ENCODE measurements at places on chromosomes 4 and X. TPM values are rescaled to one million over a fixed set of nuclear protein-coding genes. Genes with fewer than 3 reads are reported as not detected.

Gene GABRE
- 17.2 TPM for total RNA-seq

Gene PCDH7
- 40.7 TPM for total RNA-seq

Gene BST1
- total RNA-seq: 3.7 TPM

Gene TRIM61
- total RNA-seq: not detected

Gene IDS
- total RNA-seq: 67.5 TPM

Gene UGT2B15
- not detected for total RNA-seq

Gene POU4F2
- not detected for total RNA-seq

DNA sequence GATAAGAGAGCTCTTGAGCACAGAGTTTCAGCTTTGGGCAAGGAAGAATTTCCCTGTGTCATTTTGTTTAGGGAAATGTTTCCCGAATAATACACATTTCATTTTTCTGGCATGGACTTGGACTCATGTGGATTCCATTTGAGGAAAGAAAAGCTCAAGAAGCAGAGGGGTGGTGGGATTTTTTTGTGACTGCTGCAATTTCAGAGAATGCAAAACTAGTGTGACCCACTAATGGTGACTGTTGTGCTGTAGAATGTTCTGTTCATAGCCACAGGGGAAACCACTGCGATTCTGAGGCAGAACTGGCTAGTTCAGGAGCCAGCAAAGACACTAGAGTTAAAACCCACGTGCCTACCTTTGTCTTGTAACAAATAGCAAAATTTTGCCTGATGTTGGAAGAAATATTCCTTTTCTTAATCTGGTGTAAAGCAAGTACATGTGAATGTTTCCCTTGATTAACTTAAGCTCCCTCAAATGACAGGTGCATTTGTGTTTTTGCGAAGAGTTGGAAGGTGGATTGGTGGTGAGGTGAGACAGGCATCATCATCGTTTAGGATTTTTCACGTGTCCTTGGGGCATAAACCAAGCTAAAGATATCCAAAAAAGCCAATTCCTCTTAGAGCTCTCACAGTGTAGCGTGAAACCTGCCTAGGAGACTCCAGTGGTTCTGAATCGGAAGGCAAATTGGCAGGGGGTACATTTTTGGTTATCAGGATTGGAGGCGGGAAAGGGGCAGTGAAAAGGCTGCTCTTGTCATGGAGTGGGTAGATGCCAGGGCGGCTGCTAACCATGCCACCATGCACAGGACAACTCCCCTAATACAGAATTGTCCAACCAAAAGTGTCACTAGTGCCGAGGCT is 38.0 kb upstream of the FAM9C start:
- DNase-seq: no peak

DNA sequence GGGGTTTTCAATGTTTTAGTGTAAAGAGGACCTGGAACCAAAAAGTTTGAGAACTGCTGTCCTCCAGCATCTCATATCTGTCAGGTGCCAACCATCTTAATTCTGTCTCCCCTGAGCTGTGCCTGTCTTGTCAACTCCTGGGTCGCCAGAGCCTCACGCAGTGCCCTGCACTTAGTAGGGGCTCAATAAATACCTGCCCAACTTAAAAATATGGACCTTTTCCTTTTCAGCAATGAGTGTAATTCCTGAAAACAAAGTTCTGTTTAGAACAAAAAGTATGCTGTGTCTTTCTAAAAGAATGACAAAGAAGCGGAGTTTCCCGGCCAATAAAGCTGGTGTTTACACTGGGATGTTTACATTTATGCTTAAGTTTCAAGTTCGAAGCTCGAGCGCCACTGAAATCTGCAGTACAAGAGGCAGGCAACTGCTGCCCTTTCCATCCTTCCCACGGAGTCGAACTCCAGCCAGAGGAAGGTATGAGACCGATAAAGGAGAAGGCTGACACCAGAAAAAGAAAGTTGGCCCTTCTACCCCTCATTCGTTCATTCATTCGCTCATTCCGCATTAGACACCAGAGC is 1.1 kb upstream of the HTATSF1 start:
- no peak for DNase-seq

GRCh38 chr4:5863461-5864113 is 29.3 kb downstream of the CRMP1 start:
- DNase-seq: no peak

- DNase-seq: no peak
These were observed 484.0 kb upstream of the TECRL start for GRCh38 chr4:64893205-64893604.

DNA sequence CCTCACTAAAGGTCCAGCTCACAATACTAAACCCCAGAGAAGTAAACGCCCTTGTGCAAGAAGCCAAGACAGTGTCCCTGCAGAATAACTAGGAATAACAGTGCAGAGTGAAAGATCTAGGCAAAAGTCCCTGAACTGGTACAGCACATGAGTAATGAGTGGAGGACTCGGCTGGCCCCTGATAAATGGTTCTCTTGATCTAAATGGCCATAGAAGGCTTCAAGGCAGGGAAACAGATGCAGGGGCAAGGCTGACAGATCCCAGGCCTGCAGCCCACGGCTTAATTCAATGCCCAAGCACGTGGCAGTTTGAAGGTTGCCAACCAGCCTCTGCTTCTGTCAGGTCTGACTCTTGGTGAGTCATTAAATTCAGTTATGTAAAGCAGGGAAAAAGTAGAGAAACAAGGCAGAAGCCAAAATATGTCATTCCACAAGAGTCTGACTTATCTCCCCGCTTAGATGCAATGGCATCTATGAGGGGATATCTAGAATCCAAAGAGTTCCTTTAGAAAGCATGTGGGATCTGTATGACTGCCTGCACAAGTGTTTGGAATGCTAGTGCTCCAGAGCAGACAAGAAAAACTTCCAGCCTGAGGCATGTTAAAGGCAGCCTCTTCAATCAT is 121.3 kb downstream of the PRDM5 start:
- DNase-seq: no peak

GRCh38 chr4:80990851-80991250 is 39.7 kb upstream of the BMP3 start:
- no peak for DNase-seq

- no peak for DNase-seq
These were observed 49.8 kb upstream of the HSD17B10 start for GRCh38 chrX:53483838-53484405.

- DNase-seq: no peak
These were observed 637 bp downstream of the AR start for GRCh38 chrX:67544281-67545035.

- no peak for DNase-seq
These were observed 135.8 kb downstream of the CDS1 start for GRCh38 chr4:84718699-84719098.

DNA sequence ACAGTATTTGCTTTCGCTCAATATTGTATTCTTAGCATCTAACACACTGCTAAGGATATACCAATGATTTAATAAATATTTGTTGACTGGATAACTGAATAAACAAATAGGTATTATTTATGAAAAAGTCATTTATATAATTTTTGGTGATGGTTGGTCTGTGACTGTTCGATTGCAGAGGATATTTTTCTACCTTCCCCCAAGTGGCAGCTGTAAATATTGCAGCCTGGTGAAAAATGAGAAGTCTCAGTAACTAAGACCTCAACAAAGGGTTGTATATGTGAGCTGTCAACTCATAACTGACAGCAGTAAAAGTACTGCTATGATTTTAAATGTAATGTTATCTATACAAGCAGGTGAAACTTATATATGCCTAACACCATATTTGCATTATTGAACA is 36.0 kb downstream of the HTR2C start:
- DNase-seq: no peak

DNA sequence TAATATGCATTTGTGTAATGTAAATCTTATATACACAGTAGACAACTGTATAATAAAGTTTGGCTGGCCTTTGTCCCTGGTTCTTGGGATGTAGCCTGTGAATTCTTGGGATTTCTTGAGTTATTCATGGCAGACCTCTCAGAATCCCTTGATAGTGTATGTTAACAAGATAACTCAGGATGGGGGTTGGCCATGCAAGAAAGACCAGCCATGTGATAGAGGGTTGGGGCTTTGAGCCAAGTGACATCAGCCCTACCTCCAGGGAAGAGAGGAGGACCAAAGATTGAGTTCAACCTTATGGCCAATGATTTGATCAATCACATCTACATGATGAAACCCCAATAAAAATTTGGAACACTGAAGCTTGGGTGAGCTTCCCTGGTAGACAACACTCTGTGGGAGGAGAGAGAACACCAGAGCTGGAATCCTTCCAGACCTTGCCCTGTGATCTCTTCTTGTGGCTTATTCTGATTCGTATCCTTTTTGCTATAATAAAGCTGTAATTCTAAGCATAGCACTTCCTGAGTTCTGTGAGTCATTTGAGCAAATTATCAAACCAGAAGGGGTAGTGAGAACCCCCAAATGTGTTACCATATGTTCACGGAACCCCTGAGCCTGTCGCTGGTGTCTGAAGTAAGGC is 11.3 kb downstream of the SLC2A9 start:
- no peak for DNase-seq

- DNase-seq: peak; percentile 13
These were observed 406.5 kb downstream of the IQCM start for GRCh38 chr4:149409146-149409545.

DNA sequence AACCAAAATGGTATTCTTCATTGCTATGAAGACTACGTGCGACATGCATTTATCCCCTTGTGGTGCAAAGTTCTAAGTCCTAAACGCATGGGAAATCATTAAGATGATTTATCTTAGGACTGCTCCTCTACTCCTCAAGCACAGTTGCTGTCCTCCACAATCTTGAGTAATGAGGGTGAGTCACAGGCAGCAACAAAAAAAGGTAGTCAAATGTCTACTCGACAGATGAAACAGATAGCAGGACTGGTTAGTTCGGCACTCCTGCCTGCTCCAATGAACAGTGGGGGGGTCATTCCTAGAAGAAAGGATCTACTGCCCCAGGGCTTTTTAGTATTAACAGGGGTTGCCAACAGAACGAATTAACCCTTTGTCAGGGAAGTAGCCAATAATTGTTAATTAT is 233.7 kb upstream of the FGF13 start:
- no peak for DNase-seq

- DNase-seq: peak; percentile 96
These were observed 205.3 kb downstream of the TENM3 start for GRCh38 chr4:182448281-182449151.

GRCh38 chr4:3736806-3737205 is 29.4 kb upstream of the ADRA2C start:
- no peak for DNase-seq

DNA sequence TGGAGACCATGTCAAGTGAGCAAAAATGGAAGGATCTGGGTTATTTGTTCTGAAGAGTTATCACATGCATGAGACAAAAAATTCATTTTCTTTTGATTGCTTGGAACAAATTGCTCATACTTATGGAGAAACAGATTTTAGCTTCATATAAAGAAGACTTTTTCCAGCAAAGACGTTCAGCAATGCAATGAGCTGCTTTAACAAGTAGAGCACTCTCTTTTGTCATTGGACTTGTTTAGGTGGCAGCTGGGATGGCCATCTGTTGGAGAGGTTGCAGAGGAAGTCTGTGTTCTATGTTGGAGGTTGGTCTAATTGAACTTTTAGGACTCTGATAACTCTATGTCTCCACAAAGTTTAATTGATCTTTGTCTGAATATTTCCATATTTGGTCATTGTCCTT is 19.9 kb upstream of the CEP135 start:
- DNase-seq: no peak

DNA sequence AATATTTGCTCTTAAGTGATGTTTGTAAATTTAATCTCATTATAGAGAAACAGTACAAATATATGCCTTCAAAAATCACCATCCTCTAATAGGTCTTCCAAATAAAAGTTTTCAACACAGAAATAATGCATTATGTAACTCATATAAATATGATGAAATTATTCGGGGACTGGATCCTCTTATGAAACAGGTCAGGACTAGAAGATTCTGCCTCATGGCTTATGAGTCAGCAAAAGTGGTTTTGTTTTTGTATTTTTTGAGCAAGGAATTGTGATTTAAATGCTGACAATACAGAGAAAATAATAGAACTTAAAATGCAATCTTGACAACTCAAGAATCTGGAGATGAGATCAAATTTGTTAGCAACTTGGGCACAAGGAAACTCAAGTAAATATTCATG is 179.7 kb upstream of the NDP start:
- DNase-seq: no peak

GRCh38 chr4:1298461-1298860 is 8.8 kb downstream of the MAEA start:
- no peak for DNase-seq

DNA sequence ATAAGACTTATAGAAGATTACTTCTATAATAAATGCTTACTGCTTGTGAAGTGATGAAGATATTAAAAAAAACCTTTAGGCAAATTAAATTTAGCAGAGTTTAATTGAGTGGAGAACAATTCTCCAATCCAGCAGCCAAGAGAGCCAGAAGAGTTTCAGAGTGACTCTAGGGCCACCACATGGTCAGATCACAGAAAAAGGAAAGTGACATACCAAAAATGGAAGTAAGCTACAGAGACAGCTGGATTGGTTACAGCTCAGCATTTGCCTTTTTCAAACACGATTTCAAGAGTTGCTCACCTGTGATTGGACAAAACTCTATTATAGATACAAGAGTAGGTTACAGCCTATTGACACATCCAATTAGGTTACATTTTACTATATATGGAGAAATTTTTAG is 79.0 kb upstream of the TRAM1L1 start:
- DNase-seq: no peak

GRCh38 chr4:168059251-168059650 is 33.1 kb upstream of the ANXA10 start:
- DNase-seq: no peak

GRCh38 chr4:77273412-77273811 is 116.4 kb downstream of the CCNG2 start:
- no peak for DNase-seq

GRCh38 chr4:162645381-162645780 is 481.6 kb upstream of the FSTL5 start:
- no peak for DNase-seq

- DNase-seq: no peak
These were observed 9.4 kb downstream of the DAPP1 start for GRCh38 chr4:99826016-99826415.

DNA sequence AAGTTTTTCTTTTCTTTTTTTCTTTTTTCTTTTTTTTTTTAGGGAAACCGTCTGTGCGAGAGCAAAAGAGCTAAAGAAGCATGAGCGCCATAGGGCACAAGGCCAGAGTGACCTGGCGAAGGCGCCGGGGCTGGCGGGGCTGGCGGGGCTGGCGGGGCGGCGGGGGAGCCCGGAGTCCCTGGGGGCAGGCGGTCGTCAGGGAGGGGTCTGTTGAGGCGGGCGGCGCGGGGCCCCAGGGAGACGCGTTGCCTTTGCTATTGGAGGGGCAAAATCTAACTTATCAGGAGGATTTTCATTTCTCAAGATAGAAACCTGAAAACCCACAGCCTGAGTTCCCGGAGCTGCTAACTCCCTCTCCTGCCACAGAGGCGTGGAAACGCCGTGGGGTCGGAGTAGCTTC is 135.6 kb upstream of the SMAD1 start:
- DNase-seq: no peak

- DNase-seq: no peak
These were observed 297.8 kb upstream of the FAM241A start for GRCh38 chr4:111847296-111848008.

GRCh38 chr4:186151499-186151898 is 39.9 kb upstream of the CYP4V2 start:
- DNase-seq: no peak

- DNase-seq: no peak
These were observed 648.7 kb upstream of the DIPK2B start for GRCh38 chrX:45849261-45849862.

GRCh38 chr4:121711263-121712000 is 14.7 kb upstream of the ANXA5 start:
- DNase-seq: peak; percentile 96

Data from lower leg skin (tissue), 4 donors.